ENCODE measurements at places on chromosomes 6 and 20.

GRCh38 chr6:98516206-98516605, 318.2 kb upstream of the POU3F2 start:
- DNase-seq: no peak

DNA sequence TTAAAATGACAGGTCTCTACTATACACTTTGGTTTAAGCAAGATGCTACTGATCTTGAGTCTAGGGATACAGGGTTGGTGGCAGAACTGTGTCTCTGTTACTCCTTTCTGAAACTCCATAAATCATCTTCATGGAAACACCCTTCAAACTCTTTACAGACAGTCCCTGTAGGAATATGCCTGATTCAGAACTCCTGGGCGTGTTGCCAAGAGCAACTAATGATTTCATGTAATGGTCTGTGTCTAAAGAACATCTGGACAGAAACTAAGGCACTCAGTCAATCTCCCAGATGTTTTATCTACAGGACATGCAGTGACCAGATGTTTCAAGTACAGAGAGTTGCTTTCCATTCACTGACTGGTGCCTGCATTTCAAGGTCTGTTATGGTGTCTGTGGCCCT, 464.4 kb upstream of the CHD6 start:
- no peak for DNase-seq

GRCh38 chr6:41757271-41757670, 10.1 kb upstream of the PGC start:
- no peak for DNase-seq

DNA sequence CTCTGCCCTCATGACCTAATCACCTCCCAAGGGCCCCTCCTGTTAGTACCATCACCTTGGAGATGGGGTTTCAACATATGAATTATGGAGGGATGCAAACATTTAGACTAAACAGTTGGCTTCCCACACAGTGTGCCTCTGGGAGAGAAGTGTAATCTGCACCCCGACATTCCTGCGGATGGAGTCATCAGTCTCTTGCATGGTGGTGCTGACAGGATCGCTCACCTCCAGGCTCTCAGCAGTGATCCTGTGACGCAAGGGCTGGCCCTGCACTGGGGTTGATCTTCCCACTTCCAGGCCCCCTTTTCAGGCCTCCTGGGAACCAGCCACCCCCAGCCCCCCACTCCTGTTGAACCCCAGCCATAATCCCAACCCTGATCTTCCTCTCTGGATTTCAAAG, 16.0 kb upstream of the PI16 start:
- DNase-seq: no peak

DNA sequence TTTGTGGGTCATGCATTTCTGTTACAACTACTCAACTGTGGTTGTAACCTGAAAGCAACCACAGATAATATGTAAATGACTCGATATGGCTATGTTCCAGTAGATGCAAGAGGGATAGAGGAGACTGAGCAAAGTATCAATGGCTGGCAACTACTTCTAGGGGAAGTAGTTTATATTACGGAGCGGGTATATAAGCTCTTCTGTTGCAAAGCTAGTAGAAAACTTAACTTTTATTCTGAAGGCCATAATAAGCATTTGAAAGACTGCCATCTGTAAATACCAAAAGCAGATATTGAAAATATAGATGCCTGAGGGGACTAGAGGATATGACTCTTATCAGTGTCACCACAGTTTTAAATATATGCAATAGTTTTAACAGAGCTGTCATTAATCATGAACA, 655.3 kb downstream of the PHF3 start:
- no peak for DNase-seq

DNA sequence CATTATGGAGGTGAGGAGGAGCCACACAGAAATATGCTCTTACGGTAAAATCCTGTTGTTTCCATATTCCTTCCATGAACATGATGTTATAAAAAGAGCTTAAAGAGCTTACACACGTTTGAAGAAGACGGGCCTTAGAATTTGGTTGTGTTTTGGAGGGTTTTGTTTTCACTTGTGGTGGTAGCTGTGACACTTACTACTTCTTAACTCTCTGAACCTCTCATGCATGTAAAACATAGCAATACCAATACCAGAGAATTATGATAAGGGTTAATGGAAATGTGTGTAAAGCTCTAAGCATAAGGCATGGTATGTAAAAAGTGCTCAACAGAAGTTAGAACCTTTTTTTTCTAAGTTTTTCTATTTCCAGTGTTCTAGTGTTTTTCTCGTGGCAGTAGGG, 256.1 kb upstream of the KCNQ5 start:
- DNase-seq: no peak

GRCh38 chr20:21615617-21616080, 89.8 kb upstream of the PAX1 start:
- DNase-seq: peak; percentile 66

DNA sequence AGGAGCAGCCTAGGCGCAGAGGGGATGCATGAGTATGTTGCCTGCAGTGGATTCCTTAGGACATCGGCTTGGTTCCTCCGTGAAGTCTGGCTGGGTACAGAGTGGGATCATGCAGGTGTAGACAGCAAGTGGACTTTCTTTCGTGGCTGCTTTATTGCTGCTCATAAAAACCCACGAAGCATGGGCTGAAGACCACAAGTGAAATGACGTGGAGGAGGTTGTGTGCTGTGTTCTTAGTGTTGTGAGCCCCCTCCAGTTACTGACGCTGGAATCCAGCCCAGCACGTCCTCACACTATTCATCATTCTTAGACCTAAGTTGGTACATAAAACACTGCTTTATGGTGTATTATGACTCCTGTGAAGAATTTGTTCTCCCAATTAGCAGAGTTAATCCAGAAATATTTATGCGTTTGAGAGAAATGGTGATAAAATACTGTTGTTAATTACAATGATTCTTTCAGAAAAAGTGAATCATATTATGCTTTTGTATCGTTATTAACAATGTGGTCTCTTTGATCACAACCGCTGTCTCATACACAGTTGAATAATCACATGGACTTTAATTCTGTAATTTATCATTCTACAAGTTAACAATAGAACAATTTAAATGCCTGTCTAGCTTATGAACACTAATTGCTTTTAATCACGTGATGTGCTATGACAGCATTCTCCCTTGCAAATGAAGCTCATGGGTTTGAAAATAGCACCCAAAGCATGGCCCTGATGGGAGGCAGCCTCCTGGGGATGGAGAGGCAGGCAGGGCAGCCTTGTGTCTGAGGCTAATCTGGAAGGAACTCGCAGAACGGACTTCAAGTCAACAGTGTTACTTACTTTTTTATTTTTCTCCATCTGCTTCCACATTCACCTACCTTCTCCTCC, 233.9 kb upstream of the SYNDIG1 start:
- no peak for DNase-seq

- DNase-seq: no peak
These were observed 3.1 kb upstream of the CCM2L start for GRCh38 chr20:32006841-32007786.

GRCh38 chr6:119865466-119866350, 516.1 kb upstream of the MAN1A1 start:
- no peak for DNase-seq

GRCh38 chr6:30345852-30346251, 896 bp downstream of the RPP21 start:
- DNase-seq: peak; percentile 17

- no peak for DNase-seq
These were observed 38.6 kb upstream of the CHRNA4 start for GRCh38 chr20:63399596-63400375.

GRCh38 chr6:109690373-109690736, 647 bp downstream of the AK9 start:
- DNase-seq: peak; percentile 70

DNA sequence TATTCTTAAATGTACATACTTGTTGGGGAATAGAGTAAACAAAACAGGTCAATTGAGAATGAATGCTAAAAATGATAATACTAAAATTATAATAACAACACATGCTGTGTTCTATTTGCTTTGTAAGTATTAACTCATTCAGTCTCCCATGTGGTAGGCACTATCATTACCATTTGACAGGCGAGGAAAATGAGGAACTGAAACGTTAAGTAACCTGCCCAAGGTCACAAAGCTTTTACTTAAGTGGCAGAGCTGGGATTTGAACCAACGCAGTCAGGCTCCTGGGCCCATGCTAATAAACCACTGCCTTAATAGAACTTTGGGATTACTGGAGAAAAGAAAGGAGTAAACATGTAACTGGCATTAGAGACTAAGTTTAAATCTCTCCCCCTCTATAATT, 3.8 kb downstream of the NSFL1C start:
- no peak for DNase-seq

GRCh38 chr20:60213126-60213893, 255.1 kb downstream of the CDH26 start:
- no peak for DNase-seq

DNA sequence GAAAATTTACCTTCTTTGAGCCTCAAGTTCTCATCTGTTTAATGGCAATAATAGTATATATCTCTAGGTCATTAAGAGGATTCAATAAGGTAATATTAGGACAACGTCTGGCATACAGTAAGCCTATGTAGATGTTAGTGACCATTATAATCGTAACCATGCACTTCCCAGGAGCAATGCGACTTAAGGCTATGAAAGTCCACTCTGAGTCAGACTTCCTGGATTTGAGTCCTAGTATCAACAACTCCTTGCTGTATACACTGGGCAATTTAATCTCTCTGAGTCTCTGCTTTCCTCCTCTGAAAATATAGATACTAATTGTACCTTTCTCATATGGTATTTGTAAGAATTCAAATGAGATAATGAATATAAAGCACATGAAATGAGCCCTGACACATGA, 168.1 kb upstream of the HDDC2 start:
- DNase-seq: no peak

GRCh38 chr6:163398815-163399214, 15.7 kb upstream of the QKI start:
- DNase-seq: peak; percentile 52

GRCh38 chr20:53561505-53561904, 32.1 kb downstream of the ZNF217 start:
- DNase-seq: no peak

GRCh38 chr6:347232-347631, 44.3 kb upstream of the IRF4 start:
- no peak for DNase-seq

DNA sequence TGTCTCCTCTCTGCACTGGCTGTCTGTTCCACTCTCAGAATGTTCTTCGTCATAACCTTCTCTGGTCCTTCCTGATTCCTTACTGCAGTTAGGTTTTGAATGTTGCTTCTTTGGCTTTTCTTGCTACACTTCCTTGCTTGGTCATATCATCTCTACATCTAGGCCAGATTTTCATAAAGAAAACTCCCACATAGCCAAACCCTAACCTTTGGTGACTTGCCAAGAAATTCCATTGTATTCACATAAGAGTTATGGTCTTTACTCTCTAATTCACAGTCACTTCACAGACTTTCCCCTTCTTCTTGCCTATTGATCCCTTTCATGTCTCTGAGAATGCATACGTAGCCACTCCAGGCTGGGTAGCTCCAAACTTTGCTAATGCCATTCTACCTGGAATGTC, 41.9 kb upstream of the SIM1 start:
- no peak for DNase-seq

DNA sequence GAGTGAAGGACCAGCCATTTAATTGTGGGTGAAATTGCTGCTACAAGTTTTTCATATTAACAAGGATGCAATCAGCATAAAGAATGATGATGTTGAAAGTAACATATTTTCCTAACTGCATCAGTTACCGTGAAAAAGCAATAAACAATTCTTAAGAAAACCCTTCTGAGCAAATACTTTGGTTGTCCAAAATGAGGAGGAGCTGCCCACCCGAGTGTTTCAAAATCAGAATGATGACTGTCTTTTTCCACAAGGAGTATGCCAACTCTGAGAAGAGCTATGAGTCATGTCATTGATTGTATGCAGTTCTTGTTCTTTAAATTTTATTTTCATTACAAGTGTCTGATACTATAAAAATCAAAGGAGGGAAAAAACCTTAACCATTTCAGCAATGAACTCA, 470.5 kb downstream of the COL12A1 start:
- no peak for DNase-seq

DNA sequence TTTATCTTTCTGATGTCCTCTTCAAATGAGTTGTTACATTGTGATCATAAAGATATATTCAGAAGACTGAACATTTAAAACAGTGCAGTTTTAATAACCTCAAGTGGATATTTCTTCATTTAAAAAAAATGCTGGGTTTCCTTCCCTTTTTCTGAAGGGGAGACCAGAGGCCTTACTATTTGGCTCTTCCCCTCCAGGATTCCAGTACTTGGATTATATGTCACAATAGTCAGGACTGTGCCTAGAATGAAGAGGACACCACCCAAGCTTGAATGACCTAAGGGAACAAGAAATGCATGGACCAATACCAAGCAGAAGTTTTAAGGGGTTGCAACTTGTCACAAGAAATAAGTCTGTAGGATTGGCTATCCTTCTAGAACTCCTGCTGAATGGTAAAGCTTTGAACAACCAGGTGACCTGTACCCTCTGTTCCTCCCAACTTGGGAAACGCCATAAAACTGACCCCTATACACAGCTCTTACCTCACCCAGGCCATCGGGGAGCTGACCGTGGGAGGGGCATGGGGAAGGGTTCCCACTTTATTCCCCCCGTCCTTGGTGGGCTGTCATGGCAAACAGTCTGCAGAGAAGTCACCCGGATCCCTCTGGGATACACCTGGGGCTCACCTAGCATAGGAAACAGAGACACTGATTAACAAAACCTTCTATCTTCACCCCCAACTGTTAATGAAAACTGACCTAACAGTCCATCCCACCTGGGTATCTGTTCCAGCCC, 2.0 kb downstream of the FRS3 start:
- DNase-seq: no peak

GRCh38 chr6:81844686-81845085, 92.2 kb upstream of the TENT5A start:
- DNase-seq: no peak

DNA sequence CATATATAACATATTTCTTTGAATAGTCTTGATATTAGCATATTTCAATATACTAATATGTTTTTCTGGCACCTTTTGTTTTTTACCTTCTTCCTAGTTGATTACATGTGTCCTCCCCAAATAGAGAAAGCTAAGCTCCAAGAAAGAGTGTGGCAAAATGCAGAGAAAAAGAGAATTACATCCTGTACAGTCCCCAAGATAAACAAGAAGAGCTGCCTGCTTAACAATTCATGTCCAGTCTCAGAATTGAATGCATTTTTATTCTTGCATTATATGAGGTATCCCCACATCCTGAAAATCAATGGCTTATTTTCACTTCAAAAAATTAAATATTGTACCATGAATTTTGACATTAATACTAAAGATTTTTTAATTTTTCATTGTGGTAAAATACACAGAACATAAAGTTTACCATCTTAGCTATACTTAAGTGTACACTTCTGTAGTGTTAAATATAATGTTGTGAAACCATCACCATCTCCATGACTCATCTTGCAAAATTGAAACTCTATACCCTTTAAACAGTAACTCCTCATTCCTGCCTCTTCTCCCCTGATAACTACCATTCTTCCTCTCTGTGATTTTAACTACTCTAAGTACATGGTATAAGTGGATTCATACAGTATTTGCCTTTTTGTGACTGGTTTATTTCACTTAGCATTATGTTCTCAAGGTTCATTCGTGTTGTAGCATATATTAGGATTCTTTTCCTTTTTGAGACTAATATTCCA, 490.3 kb downstream of the COL12A1 start:
- DNase-seq: peak; percentile 11

- no peak for DNase-seq
These were observed 1.3 kb upstream of the LRFN2 start for GRCh38 chr6:40588480-40588879.

Measured in OCI-M1 (cell line).